ENCODE measurements at places on chromosomes 5 and 9.

GRCh38 chr5:160377651-160378050 is 7.2 kb upstream of the C1QTNF2 start:
- DNase-seq: no peak

DNA sequence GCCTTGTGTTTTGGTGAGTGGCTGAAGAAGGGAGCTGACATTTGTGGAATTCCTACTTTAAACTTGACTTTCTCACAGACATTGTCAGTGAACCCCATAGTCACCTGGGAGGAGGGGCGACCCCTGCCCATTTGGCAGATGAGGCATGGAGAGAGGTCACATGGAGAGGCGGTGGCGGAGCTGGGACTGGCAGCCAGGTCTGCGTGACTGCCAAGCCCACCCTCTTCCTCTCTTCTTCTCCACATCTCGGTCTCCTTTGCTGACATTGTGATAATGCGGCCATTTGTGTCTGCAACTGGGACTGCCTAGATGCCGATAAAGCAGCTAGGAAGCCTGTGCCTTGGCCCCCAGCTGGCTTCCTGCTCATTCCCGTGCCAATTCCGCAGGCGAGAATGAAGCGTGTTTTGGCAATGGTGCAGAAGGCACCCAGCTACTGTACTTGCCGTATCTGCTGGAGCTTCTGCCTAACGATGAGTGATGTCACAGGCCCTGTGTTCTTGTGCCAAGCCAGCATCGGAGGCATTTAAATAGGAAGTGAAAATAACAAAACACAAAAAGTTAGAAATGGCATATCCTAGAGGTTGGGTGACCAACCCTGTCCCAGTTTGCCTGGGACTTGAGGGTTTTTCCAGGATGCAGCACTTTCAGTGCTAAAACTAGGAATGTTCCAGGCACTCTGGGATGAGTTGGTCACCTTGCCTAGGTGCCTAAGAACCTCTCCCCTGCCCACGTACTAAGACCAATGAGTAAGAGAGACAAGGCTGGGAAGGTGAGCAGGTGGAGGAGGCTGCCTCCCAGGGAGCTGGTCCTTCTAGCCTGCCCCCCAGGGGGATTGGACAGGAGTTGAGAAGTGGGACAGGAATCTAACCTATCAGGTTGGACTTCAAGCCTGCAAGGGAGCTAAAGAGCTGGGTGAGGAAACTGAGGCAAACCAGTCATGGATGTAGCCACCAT is 23.6 kb downstream of the OLFML2A start:
- DNase-seq: no peak

GRCh38 chr9:94861589-94862272 is 135.2 kb downstream of the AOPEP start:
- DNase-seq: no peak

DNA sequence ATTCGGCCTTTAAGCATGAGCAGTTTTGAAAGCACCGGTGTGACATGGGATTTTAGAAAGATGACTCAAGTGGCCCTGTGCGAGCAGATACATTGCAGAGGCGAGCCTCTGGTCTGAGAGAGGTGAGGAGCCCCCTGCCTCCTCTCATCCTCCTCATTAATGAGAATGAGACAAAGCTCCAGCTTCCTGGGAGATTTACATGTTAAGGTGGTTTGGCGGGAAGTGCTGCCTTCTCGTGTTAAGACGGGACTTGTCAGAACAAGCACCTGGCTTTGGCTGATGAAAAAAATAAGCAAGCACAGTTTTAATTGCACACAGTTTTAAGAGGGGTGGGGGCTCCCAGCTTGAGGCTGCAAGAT is 68.1 kb downstream of the ACTL7B start:
- no peak for DNase-seq

- no peak for DNase-seq
Observed at GRCh38 chr9:95620314-95620713, 103.5 kb upstream of the PTCH1 start.

DNA sequence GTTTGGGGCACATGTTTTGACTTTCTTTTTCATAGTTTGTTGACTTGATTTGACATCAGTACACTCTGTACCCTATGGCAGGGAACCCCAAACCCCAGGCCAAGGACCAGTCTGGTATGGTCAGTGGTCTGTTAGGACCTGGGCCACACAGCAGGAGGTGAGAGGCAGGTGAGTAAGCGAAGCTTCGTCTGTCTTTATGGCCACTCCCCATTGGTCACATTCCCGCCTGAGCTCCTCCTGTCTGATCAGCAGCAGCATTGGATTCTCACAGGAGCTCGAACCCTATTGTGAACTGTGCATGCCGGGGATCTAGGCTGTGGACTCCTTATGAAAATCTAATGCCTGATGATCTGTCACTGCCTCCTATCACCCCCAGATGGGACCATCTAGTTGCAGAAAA is 88.0 kb downstream of the TENT4A start:
- DNase-seq: no peak

DNA sequence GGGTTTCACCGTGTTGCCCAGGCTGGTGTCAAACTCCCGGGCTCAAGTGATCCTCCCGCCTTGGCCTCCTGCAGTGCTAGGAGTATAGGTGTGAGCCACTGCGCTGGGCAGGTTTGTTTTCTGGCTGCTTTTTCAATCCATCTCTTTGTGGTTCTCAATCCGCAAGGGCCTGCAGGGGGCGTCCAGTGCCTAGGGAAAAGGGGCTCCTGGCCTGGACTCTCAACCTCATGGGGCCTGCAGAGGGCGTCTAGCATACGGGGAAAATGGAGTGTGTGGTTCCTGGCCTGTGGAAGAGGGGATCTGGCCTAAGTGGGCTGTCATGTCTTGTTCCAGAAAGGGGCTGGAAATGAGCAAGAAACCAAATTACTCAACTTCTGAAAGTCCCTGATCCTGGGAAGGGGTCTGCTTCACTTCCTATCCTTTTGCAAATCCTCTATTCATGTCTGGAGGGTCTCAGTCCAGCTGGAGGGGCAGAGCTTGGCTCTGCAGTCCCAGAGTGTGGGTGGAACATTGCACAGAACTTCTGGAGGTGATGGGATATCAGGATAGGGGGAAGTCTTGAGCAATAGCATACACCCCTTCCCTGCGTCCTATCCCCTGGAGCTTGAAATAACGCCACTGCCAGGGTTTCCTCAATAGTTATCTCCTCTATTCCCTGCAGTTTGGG is 12.7 kb upstream of the CCL27 start:
- peak; percentile 49 for DNase-seq

DNA sequence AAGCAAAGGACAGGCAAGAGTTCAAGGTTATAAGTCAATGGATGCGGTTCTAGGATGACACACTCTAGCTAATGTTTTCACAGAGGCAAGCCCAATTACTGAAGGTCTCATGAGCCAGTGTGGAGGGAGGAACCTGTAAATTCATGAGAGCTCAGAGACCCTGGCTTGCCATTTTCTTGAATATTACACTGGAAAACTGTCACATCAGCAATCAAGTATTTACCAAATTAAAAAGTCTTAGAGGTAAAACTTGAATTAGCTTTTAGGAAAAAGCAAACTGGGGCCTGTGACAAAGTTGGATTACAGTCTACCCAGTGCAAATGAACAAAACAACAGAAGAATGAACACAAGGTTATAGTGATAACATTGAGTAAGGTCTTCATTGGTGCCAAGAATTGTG is 636.9 kb upstream of the TLE4 start:
- no peak for DNase-seq

DNA sequence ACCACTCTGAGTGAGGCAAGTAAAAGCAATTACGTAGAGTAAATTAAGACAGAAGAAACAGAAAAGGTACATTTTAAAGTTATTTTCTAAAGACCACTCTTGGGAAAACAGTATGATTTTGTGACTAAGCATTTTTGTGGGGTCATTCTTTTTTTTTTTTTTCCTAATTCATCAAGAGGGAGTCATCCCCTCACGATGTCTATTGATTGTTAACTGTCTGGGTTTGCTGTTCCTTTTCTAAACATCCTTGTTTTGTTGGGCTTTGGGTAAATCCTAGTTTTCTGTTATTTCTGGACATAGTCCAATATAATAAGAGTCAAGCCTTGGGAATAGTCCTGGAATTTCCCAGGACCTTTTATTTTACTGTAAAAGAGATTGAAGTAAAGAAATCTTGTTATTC is 63.8 kb downstream of the ANKRD55 start:
- DNase-seq: no peak

- peak; percentile 87 for DNase-seq
Observed at GRCh38 chr5:14142827-14143545, at the start of gene TRIO. Gene TRIO (plus strand): TSS chr5:14143342. CDS start chr5:14143726, 384 bp downstream.

GRCh38 chr5:127089191-127089590 is 15.9 kb upstream of the C5orf63 start:
- DNase-seq: no peak

DNA sequence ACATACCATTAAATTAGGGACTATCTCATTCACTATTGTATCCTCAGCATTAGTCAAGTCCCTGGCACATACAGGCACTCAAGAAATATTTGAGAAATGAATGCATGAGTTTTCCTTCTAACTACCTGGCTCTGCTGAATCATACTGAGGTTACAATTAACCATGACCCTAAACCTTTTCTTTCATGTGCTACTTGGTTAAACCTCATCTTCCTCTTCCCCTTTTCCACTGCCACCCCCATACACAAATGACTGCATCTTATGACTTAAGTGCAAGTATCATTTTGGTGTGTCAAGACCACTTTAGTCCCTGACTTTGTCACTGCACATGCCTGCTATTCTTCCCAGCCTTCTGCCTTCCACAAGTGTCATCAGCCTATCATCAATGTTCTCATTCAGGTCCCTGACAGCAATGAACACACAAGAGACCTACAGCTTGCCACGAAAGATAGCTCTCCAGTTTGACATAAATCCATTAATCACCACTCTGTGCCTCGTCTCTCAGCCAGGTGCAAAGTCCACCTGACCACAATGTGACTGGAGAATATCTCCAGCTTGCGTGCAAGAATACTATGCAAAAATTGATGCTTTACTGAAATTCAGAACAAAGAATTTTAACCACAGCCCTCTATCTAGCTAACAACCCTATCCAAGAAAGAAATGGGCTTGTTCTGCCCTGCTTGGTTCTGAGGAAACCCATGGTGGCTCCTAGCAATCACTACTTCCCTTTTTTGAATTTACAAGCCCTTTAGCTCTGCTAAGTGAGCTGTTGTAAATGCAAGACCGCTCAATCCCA is 74.5 kb downstream of the MAPKAP1 start:
- DNase-seq: no peak

GRCh38 chr5:154313360-154314017 is 123.0 kb downstream of the GALNT10 start:
- DNase-seq: no peak

GRCh38 chr5:152443935-152444334 is 38.9 kb upstream of the NMUR2 start:
- no peak for DNase-seq

- DNase-seq: no peak
Observed at GRCh38 chr5:161333194-161333880, 213.2 kb downstream of the GABRB2 start.

GRCh38 chr9:88945636-88946333 is 45.5 kb upstream of the S1PR3 start:
- DNase-seq: no peak

GRCh38 chr5:31268256-31268655 is 74.8 kb downstream of the CDH6 start:
- no peak for DNase-seq

- DNase-seq: no peak
Observed at GRCh38 chr5:97909541-97909940, 726.5 kb upstream of the RIOK2 start.

DNA sequence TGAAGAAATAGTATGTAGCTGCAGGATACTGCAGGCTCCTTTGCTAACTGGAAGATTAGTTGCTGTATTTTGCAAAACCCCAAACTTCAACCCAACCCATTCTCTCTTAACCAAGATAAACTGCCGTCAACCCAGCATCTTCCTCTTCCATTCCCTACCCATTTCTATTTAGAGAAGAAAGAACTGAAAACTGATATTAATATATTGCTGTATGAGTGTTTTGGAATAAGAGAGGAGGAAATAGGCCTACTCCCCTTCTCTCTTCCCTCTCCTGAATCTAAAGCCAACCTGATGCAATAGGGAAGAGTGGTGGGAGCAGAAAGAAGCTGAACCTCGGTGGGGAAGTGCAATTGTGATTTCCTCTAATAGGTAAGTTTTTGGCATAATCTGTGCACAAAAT is 83.7 kb downstream of the TMEM215 start:
- DNase-seq: no peak

DNA sequence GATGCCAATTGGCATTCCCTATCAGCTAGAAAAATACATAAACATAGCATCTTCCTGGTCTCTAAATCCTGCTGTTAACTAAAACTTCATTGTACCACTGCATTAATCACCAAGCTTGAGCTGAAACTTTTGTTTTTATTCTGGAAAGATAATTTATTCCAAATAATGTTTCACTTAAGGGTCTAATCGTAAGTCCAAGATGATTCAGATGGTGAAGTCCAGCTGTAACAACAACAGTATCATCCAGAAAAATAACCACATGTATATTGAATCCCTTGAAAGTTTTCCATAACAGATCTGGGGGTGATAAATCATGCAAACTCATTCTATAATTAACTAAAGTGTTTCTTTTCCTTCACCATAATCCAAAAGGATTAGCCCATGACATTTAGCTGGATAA is 23.9 kb downstream of the RORB start:
- peak; percentile 22 for DNase-seq

DNA sequence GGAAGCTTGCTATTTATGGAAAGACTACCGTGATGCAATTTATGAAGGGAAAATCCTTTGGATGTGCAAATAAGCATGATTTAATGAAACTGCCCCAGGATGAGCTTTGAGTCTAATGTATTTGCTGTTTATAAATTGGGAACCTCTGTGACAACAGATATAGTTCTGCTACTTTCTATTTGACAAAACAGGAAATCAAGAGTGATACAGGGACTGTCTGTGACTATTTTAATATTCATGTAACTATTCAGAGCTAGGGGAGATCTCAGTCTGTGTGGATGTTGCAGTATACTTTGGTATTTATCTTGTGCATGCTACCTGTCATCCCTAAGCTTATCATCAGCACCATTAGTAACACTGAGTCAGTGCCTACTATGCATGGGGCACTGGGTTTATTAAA is 132.1 kb downstream of the PDZD2 start:
- no peak for DNase-seq

- no peak for DNase-seq
Observed at GRCh38 chr5:132411304-132412013, 41.9 kb downstream of the SLC22A5 start.

- DNase-seq: no peak
Observed at GRCh38 chr5:40394698-40395097, 285.0 kb upstream of the PTGER4 start.

DNA sequence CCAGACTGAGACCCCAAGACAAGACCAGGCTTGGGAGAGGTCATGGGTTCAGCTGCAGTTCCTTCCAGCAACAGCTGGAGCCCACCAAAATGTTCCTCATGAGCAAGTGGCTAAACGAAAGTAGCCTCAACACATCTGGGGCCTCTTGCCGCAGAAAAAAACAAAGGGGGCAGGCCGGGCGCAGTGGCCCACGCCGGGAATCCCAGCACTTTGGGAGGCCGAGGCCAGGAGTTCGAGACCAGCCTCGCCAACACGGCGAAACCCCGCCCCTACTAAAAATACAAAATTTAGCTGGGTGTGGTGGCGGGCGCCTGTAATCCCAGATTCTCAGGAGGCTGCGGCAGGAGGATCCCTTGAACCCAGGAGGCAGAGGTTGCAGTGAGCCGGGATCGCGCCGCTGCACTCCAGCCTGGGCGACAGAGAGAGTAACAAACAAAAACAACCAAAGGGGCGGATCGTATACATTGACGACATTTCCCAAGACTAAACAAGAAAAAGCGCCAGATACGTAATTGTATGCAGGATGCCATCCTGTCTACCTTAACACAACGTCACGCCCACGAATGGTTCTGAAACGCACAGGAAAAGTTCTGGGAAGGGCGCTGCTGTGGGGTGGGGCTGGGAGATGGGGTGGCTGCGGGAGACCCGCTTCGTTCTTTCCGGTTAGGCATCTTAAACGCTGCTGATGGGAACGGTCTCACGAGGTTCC is 1.7 kb downstream of the INPP5E start:
- DNase-seq: no peak

Data from fibroblast of the conjunctiva (primary cell).